Stimulated activated CD8-positive, alpha-beta memory T cell treated with anti-CD3 and anti-CD28 coated beads, Interleukin-2, amount 100 ng/mL, for 48 hours (primary cell): ENCODE measurements at places on chromosomes 2 and 18.

DNA sequence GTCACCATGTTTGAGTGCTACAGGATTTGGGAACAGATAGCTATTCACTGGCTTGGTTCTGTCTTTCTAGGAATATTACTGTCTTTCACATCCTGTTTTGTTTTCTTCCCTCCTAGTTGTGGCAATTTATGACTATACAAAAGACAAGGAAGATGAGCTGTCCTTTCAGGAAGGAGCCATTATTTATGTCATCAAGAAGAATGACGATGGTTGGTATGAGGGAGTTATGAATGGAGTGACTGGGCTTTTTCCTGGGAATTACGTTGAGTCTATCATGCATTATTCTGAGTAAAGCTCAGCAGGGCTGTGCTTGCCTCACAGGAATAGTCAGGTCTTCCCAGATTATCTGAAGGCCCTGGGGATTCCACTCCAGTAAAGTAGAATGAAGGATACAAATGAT lies 98.9 kb downstream of the ABI2 start:
- DNase-seq, result no peak

DNA sequence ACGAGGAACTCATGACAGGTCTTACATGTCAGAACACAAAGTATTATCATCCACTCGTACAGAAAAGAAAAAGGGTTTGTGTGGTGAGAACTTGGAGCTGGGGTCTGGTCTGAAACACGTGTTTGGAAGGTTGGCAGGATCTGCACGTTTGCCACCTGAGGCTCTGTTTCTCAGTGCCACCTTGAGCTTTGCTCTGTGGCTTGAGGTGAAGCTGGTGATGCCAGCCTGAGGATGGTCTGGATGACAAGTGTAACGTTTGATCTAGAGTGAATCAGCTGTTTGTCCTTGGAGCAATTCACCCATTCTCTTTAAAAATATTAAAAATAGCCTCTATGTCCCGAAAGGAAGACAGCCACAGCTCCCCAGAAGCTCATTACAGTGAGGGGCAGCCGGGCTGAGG lies 45.4 kb upstream of the KLF11 start:
- no peak for DNase-seq

- DNase-seq, result no peak
Measured at GRCh38 chr18:74331404-74331803, 15.8 kb downstream of the C18orf63 start.

DNA sequence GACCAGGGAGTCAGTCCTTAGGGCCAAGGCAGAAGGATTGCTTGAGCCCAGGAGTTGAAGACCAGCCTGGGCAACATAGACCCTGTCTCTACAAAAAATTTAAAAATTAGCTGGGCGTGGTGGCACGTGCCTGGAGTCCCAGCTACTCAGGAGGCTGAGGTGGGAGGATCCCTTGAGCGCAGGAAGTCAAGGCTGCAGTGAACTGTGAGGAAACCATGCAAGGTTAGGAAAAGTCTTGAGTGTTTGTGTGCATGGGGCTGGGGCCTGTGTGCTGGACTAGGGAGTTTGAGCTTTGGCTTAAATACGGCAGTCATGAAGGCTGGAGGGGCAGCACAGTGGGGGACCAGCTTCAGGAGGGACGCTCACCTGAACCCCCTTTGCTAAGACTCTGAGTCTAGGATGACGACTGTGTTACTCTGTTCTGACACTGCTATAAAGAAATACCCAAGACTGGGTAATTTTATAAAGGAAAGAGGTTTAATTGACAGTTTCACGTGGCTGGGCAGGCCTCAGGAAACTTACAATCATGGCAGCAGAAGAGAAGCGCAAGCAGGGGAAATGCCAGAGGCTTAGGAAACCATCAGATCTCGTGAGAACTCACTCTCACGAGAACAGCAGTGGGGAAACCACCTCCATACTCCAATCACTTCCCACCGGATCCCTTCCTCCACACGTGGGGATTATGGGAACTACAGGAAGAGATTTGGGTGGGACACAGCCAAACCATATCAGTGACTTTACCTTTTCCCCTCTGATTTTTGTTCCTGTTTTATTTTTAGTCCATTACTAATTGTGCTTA lies 39.4 kb downstream of the GORASP2 start:
- no peak for DNase-seq
